NCI-H1092 treated with DMSO at 0.1 percent for 48 hours (cell line): ENCODE measurements at places on chromosomes 1 and 21.

DNA sequence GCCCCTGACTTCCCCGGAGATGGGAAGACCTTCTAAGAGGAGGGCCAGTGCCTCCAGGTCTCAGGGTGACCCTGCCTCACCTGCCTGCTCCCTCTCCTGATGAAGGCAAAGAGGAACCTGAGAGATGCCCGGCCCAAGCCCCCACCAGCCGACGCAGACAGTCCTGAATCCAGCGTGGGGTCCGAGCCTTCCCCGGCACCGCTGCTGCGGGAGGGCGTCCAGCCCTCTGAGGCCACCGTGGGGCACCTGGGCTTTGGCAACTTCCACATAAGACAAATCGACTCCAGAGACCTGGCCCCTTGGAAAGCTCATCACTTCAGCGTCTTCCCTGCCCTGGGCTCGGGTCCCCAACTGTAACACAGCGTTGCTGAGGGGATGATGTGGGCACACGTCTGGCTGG lies 122.2 kb downstream of the CASZ1 start:
- DNase-seq, result no peak

GRCh38 chr1:53047737-53048736 lies 14.0 kb upstream of the PODN start:
- peak; percentile 2 for DNase-seq

- no peak for DNase-seq
Observed at GRCh38 chr21:31363720-31364119, 19.7 kb upstream of the TIAM1 start.

- no peak for DNase-seq
Observed at GRCh38 chr21:38968887-38969543, 163.3 kb downstream of the ETS2 start.

- DNase-seq, result no peak
Observed at GRCh38 chr1:52707927-52708655, 9.9 kb upstream of the COA7 start.
